Left hindlimb (tissue), 1 donor: ENCODE measurements at places on chromosomes 3 and 15.

- DNase-seq: no peak
Observed at GRCh38 chr3:116263842-116264545, 181.3 kb downstream of the LSAMP start.

DNA sequence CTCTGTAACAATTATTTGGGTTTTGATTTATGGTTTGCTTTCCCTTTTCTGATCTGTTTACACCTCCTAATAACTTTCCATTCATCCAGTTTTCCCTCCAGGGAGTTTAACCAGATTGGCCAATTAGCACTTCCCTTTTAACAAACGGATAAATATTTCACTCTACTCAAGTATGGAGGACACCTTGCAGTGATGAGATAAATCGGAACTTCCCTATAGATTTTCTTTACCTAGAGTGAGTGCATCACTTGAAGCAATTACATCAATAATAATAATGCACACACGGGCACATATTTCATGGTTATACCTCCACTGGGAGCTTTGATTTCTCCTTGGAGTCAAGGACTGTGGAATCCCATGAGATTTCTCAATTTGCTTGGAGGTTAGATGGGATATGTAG, 239.1 kb upstream of the CFAP20DC start:
- no peak for DNase-seq

DNA sequence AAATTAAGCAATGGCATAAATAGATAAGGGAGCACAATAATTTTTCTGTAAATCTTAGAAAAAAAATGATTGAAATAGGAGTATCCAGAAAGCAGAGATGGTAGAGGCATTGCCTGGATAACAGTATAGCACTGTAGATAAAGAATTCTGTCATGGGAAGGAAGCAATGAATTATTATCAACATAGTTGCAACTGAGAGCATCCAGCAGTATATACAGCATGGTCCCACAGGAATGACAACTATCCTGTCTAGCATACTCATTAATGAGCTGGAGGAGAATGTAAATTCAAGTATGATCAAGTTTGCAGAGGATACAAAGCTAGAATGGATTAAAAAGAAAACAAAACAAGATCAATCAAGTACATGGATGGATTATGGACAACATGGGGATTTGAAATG, 90.8 kb downstream of the DPH6 start:
- DNase-seq: no peak

- DNase-seq: no peak
Observed at GRCh38 chr15:99167640-99168039, 62.8 kb downstream of the SYNM start.
